Activated CD4-positive, alpha-beta T cell treated with anti-CD3 and anti-CD28 coated beads for 24 hours (primary cell): ENCODE measurements at places on chromosomes 11 and 22.

GRCh38 chr11:68206211-68206610, 6.9 kb downstream of the KMT5B start:
- DNase-seq, result no peak

GRCh38 chr22:46454504-46455269, 82.7 kb downstream of the CELSR1 start:
- no peak for DNase-seq

GRCh38 chr22:43447380-43447779, 35.6 kb downstream of the MPPED1 start:
- no peak for DNase-seq

DNA sequence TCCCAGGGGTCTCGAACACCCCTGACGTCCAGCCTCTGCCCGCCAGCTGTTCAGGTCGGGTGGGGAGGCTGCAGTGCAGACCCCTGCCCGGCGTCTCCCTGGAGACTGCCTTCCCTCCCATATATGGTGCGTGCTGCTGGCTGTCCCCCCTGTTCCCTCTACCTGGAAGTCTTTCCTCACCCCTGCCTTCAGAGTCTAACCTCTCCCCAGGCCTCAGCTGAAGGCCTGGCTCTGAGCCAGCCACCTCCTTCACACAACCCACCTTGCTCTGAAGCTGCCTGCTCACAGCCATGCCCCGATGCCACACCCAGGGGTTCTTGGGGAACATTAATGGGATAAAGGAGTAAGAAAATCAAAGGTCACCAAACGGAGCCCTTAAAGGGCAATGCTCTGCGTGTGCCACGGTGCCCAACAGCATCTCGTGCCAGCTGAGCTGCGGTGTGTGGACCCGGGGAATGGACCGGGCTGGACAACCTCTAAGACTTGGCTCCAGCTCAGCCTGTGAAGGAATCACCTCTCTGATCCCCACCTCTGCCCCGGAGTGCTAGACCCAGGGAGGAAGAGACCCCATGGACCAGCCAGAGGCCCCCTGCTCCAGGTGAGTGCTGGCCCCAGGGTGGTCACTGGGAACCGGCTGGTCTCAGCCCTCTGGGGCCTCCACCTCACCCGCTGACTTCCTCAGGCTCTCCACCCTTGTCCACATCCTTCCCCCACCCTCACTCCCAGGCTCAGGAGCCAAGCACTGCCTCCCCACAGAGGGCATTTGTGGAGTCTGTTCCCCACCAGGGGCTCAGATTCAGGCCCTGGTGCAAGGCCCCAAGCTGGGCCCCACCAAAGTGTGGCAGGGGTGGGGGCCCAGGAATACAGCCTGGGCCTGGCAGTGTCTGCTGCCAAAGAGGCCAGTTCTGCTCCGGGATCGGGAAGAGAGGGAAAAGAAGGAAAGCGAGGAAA, at the start of gene NLRP6:
Gene NLRP6, plus strand, starts transcription at position 407 of the 951 bp plus-strand sequence. Its CDS starts 163 bp downstream, at position 570.
- DNase-seq, result no peak

GRCh38 chr11:128171506-128171905, 415.9 kb downstream of the ETS1 start:
- no peak for DNase-seq

- no peak for DNase-seq
Observed at GRCh38 chr11:79244241-79244772, 196.5 kb downstream of the TENM4 start.

DNA sequence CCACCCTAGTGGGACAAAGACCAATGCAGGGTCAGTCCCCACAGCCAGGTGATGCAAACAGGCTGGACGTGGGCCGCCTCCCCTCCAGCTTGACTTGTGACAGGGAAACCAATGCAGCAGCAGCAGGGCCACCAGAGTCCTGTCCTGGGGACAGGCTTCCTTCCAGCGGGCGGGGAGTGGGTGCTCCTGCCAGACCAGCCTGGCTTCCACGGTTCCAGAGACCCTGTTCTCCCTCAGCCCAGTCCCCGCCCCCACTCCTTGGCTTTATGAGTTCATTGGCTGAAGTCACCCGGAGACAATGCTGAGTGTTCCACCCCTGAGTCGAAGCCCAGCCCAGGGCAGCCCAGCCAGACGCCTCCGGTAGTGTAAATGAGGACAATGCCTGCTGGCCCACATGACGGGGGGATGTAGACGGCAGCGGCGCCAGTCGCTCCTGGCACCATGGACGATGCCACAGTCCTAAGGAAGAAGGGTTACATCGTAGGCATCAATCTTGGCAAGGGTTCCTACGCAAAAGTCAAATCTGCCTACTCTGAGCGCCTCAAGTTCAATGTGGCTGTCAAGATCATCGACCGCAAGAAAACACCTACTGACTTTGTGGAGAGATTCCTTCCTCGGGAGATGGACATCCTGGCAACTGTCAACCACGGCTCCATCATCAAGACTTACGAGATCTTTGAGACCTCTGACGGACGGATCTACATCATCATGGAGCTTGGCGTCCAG, at the start of gene TSSK2:
Gene TSSK2, plus strand, starts transcription at position 350 of the 726 bp plus-strand sequence. Its CDS starts 92 bp downstream, at position 442.
- DNase-seq, result no peak

GRCh38 chr11:6660712-6661111, 5.1 kb upstream of the DCHS1 start:
- DNase-seq, result no peak

DNA sequence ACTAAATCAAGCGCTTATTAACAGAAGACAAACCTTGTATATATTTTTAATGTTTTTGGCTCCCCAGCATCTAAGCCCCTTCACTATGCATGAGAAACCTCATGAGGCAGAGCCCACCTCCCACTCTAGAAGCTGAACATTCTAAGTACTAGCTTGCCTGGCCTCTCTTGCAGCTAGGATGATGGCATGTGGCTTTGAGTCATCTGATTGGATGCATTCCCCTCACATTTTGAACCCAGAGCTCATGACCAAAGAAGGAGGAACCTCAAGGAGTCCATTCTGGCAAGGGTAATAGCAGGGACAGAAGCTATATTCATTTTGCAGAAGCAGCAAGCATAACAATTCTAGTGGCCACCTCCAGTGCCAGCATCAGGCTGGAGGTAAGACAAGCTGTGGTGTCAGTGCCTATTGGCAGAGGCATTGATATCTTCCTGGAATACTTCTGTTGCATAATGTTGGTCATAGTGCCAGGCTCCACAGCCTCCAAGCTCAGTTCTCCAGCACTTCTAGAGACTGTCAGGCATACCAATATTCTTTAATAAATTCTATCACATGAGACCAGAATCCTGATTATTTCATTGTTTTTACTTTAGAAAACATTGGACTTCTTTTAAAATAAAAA, 14.2 kb upstream of the ZC3H12C start:
- DNase-seq, result no peak

- no peak for DNase-seq
Observed at GRCh38 chr11:116657842-116658825, 114.7 kb downstream of the BUD13 start.

DNA sequence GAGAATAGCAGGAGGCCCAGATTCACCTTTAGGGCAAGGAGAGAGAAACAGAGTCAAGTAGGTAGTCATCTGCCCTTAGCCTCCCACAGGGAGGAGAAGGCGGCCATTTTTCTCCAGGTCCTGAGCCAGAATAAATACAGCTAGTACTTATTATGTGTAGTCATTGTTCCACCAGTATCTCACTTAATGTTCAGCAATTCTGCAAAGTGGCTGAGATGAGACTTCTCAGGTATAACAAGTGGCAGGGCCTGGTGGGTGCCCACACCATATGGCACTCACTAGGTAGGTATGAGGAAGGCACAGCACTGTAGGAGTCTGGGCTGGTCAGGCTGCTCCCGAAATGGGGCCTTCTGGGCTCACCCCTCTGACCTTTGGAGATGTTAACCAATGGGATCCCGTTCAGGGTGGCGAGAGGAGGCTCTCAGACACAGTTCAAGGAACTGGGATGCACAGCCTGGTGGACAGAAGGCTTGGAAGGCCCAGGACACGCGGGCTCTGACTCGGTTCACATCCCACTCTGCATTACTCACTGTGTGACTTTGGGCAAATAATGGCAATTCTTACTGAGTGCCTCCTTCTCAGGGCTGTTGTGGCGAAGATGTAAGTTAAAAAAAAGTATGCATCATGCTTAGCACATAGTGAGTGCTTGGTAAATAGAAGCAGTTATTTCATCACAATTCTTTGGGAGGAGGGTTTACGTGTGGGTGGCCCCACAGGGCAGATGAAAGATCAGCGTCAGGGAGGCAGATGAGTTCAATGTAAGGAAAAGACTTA, 25.1 kb downstream of the RTN4RL2 start:
- DNase-seq, result no peak

DNA sequence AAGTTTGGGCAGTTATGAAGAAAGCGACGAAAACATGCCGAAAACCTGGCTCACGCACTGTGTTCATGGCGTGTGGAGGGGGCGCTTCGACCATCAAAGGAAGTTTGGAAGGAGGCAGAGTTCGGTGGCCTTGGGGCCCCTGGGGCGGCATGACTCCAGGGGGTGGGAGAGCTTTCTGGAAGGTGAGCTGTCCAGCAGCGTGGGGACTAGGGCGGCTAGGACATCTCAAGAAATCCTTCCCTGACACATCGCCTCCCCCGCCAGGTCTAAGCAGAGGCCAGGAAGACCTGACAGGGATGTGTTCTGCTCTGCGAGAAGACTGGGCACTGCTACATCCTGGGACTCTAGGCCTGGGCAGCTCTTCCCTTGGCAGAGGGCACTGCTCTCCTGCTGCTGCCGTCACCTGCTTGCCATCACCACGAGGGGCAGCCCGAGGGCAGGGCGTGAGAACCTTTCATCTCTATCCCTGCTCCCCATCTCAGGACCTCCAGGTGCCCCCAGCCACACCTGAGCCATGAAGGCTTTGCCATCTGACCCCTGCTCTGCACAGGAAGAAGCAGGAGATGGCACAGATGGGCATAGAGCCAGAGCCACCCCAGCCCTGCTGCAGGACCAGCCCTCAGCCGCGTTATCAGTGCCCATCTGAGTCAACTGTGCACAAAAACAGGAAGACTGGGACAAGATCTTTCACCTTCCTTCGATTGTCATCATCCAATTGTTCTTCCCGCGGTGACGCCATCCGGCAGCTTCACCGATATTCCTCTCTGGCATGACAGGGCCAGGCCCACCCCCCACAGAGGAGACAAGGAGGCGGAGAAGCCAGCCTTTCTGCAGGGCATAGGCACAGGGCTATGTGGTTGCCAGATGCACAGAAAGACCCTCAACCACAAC, 12.7 kb downstream of the LINC01488 start:
- DNase-seq, result no peak

DNA sequence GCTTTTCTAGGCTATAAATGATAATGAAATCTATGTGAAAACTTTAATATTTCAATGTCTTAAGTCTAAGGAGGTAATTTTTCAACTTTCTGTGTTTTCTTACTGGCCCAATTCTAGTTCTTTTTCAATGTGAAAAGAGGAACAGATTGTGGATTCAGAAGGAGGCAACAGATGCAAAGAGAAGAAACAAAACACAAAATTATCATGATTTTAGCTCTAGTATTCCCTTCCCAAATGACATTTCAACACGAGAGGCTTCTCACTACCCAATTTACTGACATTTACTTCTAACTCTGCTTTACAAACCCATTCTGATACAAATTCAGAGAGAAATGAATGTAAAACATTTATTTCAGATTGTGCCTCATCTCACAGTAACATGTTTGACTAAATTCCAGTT, 169.4 kb downstream of the WT1 start:
- no peak for DNase-seq

- no peak for DNase-seq
Observed at GRCh38 chr11:37942081-37942480, 1344.0 kb upstream of the RAG2 start.

- no peak for DNase-seq
Observed at GRCh38 chr11:1706634-1707400, 9.8 kb downstream of the KRTAP5-6 start.

- DNase-seq, result peak; percentile 22
Observed at GRCh38 chr11:66950112-66950535, 8.1 kb downstream of the PC start.

- DNase-seq, result no peak
Observed at GRCh38 chr11:84724256-84724655, 902.9 kb downstream of the DLG2 start.

DNA sequence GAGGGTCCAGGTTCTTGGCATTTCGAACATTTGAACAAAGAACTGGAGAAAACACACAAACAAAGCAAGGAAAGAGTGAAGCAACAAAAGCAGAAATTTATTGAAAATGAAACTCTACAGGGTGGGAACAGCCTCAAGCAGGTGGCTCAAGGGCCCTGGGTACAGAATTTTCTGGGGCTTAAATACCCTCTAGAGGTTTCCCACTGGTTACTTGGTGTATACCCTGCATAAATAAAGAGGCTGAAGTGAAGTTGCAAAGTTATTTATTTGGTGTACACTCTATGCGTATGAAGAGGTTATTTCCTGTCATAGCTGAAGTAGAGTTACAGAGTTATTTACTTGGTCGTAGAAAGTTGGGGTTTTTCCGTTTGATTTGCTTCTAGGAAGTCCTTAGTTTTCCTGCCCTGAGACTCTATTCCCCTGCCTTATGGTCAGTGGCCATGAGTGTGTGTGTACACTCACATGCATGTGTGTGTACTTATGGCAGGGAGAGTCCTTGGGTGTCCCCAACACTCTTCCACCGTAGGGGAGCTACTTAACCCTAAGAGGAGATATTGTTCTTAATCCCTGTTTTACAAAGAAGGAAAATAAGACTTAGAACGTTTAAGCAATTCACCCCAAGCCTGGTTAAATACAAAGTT, 5.6 kb upstream of the SMCO4 start:
- DNase-seq, result no peak

DNA sequence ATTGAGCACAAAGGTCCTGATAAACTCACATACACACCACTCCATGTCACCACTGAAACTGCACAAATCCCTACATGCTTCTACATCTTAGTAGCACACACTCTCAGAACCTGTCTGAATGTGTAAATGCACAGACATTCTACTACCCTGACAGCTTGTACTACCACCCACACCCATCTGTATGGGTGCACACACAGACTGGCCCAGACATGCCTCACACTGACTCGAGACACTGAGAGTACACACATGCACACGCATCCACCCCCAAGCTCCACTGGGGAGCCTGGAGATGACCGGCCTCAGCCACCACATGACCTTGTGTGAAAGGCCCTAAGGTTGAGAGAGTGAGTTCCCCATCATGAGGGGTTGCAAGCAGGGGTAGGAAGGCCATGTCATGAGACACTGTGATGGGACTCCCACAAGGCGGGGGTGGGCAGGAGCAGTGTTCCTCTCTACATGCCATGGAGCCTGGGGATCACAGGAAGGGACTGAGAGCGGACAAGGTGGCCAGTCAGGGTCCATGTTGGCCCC, 28.1 kb downstream of the ARAP1 start:
- no peak for DNase-seq
